ENCODE measurements at places on chromosomes 12 and 14.
A peak's percentile ranks its signal among the peaks of the same experiment; 100 is the strongest.

DNA sequence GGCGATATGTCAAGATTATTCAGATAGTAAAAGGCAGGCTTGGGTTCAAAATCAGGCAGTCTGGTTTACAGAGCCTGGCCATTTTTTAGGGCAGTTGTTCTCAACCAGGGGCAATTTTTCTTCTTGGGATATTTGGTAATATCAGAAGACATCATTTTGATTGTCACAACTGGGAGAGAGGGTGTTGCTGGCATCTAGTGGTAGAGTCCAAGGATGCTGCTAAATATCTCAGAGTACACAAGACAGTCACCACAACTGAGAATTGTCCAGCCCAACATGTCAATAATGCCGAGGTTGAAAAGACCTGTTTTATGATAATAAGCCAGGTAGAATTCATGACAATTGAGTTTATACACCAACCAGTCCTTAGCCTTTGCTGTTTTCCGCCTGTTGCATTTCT lies 733.9 kb downstream of the NRXN3 start:
- DNase-seq, result no peak

DNA sequence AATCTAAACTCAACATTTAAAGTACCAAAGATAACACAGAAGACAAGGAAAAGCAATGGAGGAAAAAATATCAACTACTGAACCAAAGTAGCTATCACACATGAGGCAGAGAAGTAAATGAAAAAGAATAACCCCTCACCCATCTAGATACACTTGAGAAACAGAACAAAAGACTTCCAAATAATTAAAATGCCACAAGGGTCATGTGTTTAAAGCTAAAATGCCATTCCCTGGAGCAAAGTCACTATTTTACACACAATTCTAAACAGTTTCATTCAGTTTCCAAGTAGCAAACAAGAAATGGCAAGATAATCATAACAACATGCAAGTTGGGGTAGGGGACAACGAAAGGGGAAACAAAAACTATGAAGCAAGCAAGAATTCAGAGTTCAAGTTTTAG lies 12.0 kb downstream of the OSBPL8 start:
- DNase-seq, result no peak

GRCh38 chr14:65906344-65906743 lies 493.8 kb downstream of the FUT8 start:
- no peak for DNase-seq

DNA sequence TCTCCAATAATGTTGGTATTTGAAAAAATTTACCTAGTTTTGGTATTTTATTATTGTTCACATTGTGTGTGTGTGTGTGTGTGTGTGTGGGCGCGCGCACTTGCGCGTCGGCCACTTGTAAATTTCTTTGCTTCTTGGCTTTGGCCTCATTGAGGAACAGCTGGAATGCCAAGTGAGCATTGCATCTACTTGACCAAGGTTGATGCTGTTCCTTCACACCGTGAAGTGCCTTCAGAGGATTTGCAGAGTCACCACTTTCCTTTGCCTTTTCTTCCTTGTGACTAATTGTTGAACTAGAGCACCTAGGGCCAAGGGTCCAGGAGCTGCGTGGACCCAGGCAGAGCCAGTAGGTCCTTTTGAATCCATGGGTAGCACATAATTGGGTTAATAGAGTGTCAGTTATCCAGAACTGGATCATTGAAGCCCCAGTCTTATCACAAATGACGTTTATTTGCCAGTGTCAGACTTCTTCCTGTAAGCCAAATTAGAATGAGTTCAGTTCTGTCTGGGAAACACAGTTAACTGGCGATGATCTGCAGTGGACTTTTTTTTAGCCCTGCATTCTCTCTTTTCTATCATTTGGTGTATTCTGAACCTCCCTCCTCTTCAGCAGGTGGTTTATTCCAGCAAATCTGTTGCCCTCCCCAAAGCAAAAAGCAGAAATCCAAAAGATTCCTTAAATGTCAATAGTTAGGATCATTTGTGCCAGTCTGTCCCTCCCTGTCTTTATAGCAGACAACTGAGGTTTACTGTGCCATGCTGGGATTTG lies 2.6 kb downstream of the PPP2R5C start:
- no peak for DNase-seq

- DNase-seq, result no peak
Observed at GRCh38 chr14:98858158-98858557, 413.8 kb downstream of the BCL11B start.

DNA sequence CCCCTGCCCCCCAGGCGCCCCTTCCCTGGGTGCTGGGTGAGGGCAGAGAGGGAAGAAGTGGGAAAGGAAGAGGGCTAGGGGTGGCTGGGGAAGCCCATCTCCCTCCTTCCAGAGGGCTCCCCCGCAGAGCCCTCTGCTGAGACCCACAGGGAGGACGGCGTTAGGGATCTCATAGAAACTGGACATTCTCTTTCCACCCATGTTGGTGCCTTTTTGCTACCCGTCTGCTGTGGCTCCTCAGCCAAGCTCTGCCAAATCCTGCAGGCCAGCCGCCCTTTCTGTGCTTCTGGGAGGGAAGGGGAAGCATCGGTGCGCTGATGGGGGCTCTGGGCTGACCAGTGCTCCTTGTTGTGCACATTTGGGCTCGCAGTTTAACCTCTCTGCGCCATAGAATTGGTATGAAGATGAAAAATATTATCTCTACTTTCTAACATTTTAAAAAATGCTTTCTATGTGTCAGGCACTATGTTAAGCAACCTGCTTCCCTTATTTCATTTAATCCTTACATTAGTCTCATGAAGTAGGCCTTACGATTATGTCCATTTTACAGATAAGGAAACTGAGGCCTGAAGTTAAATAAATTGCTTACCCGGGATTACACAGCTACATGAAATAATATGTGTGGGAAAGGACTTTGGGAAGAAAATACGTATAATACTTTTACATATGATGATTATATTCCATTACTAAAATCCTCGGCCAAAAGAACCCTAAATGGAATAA lies 981 bp downstream of the SLC48A1 start:
- DNase-seq, result no peak

DNA sequence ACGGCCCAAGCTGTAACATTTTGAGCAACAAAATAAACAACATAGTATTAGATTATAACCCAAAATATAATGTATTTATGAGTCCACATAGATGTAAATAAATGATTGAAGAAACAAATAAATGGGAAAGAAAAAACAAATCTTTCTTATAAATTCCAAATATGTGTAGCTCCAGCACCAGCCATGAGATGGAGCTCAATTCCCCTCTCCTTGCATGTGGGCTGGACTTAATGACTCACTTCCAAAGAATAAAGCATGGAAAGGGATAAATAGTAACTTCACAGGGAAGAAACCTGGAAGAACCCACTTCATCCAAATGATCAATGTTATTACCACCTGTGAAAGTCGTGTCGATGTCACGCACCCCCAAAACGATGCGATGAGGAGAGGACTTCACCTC lies 158.8 kb downstream of the RPAP3 start:
- DNase-seq, result no peak

DNA sequence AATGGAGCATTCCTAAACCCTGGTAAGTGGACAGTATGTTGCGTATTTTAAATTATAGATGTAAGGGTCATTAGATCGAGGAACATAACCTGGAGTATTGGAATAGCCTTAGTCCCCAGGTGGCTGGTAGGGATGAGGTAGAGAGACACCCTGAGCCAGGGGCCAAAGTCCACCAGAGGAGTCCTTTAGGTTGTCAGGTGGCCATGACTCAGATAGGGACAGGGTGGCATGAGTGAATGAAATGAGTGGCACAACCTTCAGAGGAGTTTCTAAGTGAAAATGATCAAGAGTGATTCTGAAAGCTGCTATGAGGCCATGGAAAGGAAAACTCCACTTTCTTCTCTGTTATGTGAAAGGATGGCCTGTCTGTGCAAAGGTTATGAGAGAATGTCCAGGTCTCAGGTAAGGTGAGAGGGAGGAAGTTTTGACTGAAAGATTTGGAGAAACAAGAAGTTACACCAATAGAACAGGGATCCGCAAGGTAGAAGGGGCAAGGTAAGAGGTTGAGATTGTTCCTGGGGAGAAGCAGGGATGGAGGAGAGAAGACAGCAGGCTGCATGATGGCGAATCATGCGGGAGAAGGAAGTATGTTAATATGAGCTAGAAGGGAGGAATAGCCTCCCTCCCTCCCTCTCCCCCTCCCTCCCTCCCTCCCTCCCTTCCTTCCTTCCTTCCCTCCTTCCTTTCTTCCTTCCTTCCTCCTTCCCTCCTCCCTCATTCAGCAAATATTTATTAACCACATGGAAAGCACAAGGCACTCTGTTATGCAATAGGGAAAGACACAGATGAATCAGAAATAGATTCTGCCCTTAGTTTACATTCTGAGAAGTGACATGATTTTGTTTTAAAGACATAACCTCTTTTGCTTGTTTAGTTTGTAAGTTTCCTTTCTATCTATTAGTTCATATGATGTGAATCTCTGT lies 14.0 kb upstream of the RIPK3 start:
- DNase-seq, result no peak

DNA sequence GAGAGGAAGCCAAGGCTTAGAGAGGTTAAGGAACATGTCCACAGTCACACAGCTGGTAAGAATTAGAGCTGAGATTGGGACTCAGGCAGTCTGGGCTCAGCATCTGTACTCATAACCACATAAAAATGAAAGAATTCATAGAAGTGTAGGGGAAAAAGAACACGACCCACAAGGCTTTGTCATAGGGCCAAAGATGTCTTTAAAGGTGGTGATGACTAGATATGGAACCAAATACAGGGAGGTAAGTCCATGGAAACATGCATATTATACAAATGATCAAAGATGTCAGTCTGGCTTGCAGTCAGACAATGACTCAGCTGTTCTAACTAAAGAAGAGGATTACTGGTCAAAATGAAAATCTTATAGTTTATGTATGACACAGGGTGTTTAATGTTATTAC lies 7.2 kb upstream of the SSPN start:
- no peak for DNase-seq

- DNase-seq, result peak; percentile 64
Observed at GRCh38 chr12:115916910-115917668, 360.4 kb downstream of the MED13L start.

DNA sequence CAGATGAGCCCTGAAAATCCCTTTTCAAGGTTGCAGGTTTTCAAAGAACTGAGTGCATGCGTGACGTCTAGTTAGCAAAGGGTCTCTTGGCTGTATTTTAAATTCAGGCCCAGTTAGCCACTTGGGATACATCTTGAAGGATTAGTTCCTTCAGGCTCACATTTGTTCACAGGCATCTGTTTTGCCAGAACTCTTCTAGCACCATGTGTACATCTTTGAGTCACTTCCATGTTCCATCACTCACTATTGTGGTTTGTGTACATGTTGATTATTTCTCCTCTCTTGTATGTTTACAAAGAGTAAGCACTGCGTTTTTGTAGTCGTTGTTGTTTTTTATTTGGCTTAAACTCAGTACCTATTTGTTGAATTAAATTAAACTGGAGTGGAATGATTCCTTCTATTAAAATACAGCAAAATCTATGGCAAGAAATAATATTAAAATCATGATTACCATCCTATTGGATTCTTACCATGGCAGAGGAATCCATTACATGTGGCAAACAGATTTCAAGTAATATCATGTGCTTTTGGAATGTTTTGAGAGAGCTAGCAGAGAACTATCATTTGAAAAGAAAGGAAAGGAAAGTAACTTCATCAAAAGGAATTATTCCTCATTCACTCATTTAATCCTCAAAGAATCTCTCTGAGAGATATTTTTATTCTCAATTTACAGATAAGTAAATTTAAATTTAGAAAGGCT lies 438.9 kb upstream of the FAR2 start:
- DNase-seq, result no peak

- DNase-seq, result no peak
Observed at GRCh38 chr12:119326341-119326740, 8.2 kb upstream of the CCDC60 start.

GRCh38 chr12:94122591-94122990 lies 25.8 kb upstream of the PLXNC1 start:
- DNase-seq, result no peak

DNA sequence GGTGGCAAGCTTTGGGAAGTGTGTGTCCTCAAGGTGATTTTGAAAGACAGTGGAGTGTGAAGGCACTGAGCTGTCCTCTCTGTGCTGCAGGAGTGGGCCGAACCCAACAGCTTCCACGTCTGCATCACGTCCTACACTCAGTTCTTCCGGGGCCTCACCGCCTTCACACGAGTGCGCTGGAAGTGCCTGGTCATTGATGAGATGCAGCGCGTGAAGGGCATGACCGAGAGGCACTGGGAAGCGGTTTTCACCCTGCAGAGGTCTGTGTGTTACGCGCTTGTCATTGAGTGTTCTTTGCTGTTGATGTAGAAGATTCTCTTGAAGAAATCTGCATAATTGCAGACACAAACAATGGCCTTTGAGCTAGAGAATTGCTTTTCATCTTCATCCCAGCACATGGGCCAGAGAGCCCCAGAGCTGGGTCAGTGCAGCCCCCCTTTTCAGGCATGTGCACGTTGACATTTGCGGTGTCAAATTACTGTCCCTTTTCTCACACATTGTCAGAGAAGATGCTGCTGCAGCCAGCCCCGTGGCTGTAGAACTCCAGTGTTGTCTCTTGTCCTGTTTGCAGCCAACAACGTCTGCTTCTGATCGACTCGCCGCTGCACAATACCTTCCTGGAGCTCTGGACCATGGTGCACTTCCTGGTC lies 63.3 kb downstream of the EP400 start:
- DNase-seq, result no peak

GRCh38 chr14:55102141-55102621 lies 26.9 kb upstream of the LGALS3 start:
- DNase-seq, result peak; percentile 66

DNA sequence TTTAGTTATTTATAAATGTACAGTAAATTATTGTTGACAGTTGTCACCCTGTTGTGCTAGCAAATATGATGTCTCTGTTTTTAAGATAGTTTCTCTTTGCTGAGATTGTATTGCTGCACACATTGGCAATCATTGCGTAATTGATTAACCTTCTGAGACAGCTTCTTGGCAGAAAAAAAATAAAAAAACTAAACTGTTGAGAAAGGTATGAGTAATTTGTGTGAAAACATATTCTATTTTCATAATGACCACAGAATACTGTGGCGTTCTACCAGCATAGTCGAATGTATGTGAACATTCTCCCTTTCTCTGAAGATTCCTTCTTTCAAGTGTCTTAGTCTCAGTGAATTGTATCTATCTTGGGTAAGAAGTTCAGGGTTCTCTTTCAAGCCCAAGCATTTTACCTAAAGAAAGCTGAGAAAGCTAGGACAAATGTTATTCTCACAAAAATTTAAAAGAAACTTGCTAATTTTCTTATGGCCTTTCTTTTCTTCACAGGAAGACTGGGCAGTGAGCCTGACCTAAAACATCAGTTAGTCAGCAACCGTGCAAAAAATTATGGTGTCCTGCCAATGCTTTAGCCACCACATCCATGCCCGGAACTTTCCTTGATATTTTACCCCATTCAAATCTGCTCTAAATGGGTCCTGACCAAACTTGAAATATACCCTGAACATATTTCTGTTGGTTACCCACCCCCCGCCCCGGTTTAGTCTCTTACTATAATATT lies 69.0 kb upstream of the REP15 start:
- no peak for DNase-seq

DNA sequence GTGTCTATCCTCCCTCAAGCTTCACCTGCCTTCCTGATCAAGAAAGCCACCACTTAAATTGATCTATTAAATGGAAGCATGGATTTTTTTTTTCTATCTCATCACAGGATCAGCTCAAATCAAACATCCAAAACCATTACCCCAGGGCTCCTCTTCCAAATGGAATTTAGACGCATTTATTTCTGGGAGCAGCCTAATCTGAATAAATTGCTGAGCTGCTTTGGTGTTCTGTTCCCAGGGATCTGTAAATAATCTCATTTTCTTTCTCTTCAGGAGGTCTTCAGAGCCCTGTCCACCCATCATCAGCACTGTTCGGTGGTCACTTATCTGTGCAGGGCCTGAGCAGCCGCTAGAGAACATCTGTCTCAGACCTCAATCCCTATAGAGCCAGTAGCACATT lies 695.4 kb upstream of the TMEM132C start:
- no peak for DNase-seq
